CD4-positive, alpha-beta T cell treated with Interleukin-17A for 1 hour (primary cell): ENCODE measurements at places on chromosomes 7 and 10.
A peak's percentile ranks its signal among the peaks of the same experiment; 100 is the strongest.

DNA sequence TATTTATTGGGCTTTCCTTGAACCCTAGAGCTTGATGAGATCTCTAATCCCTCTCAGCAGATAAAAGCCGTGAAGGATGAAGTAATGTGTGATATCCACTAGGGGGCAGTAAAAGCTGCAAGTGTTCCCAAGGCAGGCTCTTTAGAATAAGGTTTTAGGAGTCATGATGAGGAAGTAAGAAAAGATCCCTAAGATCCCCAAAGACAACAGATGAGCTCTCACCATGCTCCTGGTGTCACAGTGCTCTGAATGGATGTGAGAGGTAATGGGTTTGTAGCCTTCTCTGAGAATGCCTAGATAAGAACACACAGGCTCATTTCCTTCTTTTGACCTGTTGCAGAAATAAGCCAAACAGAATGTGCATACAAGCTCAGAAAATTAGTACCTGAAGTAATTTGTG is 70.4 kb upstream of the ITPRID1 start:
- DNase-seq: peak; percentile 12

DNA sequence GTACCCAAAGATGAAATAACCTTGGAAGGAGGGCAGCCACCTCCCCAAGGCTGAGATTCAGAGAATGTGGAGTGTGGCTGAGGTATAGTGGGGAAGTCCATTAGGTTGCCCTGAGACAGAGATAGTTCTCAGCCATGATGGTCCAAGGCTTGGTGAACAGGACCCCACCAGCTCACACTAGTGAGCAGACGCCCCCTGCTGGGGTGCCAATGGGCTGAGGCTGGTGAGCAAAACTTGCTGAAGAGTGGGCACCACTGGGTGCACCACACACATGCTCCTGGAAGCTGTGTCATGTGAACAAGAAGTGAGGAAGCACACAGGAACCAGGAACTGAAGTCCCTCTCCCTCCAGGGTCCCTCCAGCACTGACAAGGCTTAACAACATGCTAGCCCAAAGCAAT is 8.9 kb downstream of the FBXL13 start:
- peak; percentile 38 for DNase-seq

DNA sequence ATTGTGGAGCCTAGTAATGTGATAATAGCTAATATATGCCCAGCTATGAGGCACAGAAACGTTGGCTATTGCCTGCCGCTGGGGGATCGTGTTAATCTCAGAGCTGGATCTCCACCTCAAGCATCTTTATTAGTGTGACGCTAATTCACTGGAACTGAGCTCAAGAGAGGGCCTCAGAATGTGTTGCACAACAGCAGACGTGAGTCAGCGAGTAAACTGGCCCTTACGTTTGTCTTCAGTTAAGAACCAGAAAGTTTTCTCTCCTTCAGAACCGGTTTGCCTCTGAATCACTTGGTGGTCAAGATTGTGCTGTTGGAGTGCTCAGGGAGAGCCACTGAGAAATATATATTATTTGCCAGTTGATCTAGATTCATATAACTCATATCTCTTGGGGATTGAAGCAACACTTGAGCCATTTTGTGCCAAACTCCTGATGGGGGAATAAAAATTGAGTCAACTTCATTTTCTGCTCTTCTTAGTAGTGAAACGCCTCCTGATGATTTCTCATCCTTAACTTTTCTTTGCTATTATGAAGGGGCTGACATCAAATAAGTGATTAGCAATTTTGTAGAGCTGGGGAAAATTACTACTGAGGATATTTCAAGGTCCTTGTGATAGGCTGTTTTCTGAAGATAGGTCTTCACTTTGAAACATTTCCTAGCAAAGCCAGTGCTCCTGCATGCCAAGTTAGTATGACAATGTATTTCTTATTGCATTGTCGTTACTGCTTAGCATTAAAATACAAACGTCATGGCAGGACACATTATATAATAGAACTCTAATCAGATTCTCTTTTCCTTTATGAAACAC is 22.3 kb downstream of the BZW2 start:
- no peak for DNase-seq

DNA sequence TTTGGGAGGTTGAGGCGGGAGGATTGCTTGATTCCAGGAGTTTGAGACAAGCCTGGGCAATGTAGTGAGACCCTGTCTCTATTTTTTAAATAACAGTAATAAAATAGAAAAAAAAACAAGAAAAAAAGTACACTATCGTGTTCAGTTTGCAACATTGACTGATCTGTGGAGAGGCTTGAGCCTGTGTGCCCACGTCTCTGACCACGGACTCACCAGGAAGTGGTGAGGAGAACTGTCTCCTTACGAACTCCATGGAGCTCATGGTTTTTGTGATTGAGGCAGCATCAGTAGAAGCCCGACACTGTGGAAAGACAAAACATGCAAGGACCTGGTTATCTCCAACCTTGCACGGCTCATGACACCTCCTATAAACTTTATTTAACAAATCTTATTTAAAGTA is 23.9 kb upstream of the DNAJB6 start:
- no peak for DNase-seq

DNA sequence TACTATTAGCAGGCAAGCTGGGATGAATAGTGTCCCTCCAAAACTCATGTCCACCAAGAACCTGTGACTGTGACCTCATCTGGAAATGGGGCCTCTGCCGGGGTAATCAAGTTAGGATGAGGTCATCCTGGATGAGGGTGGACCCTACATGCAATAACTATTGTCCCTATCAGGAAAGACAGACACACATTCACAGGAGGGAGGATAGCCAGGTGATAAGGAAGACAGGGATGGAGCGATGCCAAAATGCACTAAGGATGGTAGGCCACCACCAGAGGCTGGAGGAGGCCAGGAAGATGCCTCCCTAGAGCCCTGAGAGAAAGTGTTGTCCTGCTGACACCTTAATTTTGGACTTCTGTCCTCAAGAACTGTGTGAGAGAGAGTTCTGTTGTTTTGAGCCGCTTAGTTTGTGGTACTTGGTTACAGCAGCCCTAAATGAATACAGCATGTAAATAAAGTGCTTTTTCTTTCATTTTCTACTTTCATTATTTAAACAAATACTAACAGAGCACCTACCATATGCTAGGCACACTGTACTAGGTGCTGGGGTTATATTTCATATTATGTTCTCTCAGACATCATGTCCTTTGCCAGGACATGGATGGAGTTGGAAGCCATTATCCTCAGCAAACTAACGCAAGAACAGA is 111.9 kb downstream of the USP6NL start:
- DNase-seq: no peak

DNA sequence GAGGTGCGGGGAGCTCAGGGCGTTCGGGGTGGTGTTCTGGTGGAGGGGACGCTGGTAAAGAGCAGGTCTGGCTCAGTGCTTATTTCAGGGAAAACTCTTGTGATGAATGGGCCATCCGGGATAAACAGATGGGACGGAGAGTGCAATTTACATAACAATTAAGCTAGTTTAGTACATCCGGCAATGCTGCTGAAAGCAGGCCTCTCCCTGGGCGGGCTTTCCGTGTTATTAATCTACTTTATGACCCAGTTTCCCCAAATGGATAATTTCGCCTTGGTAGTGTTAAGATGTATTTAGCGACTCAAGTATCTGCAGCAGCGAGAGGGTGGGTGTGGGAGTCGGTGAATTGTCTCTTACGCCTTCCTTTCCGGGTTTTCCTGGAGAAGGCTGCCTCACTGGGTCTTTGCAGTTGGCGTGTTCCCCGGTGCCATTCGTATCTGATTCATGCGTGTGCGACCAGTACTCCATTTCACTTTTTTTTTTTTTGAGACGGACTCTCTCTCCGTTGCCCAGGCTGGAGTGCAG is 25.2 kb downstream of the FOXK1 start:
- DNase-seq: no peak

GRCh38 chr7:101494602-101495329 is 132.1 kb downstream of the COL26A1 start:
- DNase-seq: no peak

- DNase-seq: no peak
Measured at GRCh38 chr10:47082055-47082784, 171.0 kb downstream of the PTPN20 start.

DNA sequence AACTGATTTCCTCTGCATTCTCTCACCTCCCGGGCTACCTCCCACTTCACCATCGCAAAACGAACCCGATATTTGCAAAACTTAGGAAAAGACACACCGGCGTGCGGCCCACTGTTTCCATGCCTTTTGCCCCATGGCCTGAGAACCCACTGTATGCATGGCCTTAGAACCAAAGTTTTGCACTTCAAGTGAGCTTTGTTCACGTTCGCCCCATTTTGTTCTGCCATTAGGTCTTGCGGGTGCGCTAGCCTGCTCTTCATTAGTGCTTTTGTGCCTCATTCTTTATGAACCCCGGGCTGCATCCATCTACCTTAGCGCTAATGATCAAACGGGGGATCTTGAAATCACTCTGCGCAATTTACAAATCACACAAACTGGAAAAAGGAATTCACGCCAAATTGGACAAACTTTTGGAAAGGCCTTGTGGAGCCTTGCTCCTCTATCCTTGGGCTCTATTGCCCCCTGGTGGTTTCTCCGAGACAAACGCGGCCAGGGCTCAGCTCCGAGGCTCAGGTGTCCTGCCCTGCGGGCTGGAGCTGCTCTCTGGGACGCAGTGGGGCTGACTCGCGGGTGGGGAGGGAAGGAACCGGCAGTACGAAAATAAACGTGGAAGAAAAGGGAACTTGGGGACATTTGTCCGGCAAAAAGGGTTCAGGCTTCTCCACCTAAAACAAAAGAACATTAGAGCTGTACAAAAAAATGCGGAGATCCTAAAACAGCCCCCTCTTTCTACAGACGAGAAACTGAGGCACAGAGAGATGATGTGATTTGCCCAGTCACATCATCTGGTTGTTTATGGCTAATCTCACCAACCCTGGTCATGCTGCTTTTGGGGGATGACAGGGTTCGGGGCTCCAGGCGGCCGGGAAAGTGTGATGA is 300.4 kb upstream of the NFE2L3 start:
- peak; percentile 61 for DNase-seq

DNA sequence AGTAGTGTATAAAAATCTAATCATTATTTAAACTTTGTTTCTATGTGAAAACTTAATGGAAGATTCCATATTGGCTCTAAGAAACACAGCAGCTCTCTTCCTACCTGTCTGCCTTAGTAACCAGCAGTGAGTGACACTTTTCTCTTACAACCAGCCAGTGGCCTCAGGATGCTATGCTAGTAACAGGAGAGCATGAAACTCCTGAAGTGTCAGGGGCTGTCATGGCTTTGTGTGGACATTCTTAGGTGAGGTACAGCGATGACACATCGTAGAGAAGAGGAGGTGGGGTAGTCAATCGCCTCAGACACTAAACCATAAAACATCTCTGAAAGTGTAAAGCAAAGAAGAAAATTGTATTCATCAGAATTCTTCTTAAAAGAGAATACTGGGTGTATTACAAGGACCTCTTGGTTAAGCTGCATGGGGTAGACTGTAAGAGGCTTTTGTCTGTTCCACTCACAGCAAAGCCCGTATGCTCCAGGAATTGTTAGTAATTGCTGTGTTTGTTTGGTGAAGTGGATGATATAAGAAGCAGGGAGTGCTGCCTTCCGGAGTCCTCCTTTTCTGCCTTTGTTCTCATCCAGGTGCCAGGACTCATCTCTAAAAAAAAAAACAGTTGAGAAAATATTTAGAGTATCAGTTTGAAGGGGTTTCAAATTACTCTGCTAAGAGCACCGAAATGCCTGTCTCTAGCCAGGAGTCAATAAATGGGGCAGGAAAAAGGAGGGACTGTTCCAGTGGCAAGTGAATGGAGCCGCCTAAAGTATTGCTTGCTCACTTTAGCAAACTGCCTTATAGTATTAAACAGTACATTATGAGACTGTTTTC is 518.8 kb downstream of the CNTNAP2 start:
- no peak for DNase-seq

GRCh38 chr10:26821699-26822570 is 38.8 kb downstream of the ABI1 start:
- no peak for DNase-seq

GRCh38 chr7:44534087-44534486 is 7.0 kb downstream of the NPC1L1 start:
- DNase-seq: no peak

- no peak for DNase-seq
Measured at GRCh38 chr10:131033166-131034085, 278.1 kb downstream of the TCERG1L start.

DNA sequence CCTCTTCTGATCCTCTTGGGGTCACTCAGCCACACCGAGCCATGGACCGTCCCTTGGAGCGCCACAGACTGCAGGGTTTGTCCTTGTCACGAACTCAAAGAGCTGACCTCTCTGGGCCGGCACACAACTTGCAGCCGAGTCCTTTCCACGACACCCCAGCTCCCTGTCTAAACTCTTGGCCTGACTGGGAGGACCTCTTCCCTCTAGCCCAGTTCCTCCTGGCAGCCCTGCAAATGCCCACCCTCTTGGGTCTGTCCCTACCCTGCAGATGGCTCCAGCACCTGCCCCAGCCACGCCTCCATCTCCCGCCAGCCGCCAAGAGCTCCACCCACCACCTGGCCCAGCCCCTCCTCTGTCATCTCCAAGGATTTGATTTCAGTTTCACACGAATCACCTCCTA is 339.2 kb downstream of the DNAJB6 start:
- no peak for DNase-seq
